ENCODE measurements at places on chromosomes 16 and 17.

DNA sequence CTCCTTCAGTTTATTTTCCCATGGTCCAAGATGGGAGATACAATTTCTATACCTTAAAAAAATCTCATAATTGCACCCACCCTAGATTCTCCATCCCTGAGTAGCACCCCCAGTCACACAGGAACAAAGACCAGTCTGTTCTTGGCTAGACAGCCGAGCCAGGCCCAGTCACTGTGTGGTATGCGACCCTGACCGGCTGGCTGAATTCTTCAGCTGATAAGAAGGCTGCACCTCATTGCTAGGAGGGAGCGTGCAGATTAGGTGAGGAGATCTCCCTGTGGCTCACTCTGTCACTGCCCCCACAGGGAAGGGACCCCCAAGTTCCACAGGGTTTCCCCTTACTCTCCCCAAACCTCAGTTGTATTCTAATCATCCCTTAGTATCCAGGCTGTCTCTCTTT lies 138.7 kb downstream of the SALL1 start:
- DNase-seq, result no peak

GRCh38 chr16:87216148-87216840 lies 100.9 kb downstream of the C16orf95 start:
- no peak for DNase-seq

DNA sequence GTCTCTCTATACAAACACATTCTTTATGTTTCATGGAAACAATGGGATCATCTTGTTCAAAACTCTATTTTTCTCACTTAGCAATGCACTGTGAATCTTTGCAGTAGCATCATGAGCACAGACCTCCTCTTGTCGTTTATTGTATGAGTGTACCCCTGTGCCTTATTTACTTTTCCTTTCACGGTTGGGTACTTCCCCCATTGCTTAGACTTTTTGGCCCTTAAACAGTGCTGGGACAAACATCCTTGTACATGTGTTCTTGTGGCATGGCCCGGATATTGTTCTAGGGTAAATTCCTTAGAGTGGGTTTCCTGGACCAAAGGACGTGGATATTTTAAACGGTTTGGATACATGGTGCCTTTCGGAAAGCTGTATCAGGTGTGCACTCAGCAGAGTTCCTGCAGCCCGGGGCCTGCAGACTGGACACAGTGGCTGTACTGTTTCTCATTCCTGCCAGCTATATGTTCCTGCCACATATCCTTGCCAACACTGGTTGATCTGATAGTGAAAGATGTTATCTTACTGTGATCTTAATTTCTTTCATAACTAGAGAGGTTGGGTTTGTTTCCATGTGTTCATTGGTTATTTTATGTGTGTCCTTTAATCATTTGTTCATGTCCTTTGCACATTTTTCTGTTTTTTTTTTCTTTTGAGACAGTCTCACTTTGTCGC lies 111.1 kb downstream of the OR1D5 start:
- no peak for DNase-seq

DNA sequence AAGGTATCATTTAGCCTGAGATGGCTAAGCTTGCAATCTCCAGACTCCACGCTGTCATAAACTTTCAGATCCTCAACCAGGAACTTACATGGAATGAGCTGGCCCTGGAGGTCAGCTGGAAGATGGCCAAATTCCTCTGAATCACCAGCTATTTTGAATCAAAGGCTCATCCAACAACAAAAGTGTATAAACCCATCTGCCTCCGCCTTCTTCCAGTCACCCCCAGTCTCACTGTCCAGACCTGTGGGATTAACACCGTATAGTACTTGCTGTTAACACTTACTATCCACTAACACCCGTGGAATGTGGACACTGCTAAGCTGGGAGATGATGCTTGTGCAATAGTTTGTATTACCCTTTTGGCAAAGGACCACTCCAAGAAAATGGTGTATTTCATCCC lies 1.9 kb upstream of the LCMT1 start:
- no peak for DNase-seq

GRCh38 chr17:44324092-44324570 lies 492 bp downstream of the SLC25A39 start:
- DNase-seq, result no peak

DNA sequence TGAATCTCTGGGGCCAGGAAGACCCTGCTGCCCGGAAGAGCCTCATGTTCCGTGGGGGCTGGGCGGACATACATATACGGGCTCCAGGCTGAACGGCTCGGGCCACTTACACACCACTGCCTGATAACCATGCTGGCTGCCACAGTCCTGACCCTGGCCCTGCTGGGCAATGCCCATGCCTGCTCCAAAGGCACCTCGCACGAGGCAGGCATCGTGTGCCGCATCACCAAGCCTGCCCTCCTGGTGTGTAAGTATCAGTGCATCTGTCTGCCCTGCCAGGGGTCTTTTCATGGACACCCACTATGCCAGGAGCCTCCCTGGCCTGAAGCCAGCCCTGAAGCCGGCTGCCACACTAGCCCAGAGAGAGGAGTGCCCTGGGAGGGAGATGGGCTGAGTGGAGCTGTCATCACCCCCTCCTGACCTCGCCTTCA lies at the start of gene CETP:
TSS of gene CETP (plus strand) at position 100 of the 431 bp plus-strand sequence. CDS start at position 130, 30 bp downstream.
- no peak for DNase-seq

- DNase-seq, result no peak
Measured at GRCh38 chr17:43327421-43327820, 71.4 kb upstream of the ARL4D start.

DNA sequence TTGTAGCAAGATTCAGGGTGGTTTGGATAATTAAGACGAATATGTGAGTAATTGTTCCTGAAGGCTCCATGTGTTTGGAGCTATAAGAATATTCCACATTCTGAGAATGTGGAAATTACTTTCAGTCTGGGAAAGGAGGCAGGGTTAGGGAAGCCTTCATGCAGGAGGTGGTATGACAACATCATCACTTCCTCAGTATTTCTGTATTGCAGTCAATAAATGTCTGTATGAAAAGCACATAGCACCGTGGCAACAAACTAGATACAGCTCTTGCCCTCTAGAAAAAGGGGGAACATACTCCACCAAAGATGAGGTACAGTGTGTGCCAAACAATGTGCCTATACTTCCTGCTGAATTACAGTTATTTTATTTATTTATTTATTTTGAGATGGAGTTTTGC lies 26.1 kb upstream of the DHRS7B start:
- DNase-seq, result no peak

GRCh38 chr17:2624292-2624731 lies 30.9 kb downstream of the PAFAH1B1 start:
- DNase-seq, result no peak

DNA sequence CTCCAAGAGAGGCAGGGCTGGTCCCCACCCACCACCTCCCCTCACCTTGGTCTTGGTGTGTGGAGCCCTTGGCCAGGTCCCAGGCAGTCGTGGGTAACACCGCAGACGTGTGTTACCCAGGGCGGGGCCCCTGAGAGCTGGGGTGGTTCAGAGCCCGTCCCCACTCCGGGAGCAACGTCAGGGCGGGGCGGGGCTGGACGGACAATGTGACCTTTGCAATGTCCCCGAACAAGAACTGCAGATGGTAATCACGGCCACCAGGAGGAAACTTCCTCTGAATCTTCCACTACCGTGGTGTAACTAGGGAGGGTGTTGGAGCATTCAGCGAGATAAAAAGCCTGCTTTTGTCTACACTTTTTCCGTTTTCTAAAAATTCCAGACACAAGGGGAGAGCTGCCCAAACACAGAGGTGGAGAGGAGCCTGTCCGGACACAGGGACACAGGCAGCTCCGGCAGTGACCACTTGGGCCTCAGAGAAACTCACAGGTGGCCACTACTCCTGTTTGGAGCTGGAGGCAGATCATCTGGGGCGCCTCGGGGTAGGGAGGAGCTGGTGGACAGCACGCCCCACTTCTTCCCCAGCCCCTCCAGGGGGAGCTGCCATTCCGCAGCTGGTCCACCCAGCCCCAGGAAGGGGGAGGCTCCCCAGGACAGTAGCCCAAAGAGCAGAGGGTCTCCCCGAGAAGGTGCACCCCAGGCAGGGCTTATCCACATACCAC lies 14.2 kb upstream of the SLC38A10 start:
- DNase-seq, result no peak

- DNase-seq, result no peak
Measured at GRCh38 chr16:69036399-69037091, 68.9 kb upstream of the HAS3 start.

DNA sequence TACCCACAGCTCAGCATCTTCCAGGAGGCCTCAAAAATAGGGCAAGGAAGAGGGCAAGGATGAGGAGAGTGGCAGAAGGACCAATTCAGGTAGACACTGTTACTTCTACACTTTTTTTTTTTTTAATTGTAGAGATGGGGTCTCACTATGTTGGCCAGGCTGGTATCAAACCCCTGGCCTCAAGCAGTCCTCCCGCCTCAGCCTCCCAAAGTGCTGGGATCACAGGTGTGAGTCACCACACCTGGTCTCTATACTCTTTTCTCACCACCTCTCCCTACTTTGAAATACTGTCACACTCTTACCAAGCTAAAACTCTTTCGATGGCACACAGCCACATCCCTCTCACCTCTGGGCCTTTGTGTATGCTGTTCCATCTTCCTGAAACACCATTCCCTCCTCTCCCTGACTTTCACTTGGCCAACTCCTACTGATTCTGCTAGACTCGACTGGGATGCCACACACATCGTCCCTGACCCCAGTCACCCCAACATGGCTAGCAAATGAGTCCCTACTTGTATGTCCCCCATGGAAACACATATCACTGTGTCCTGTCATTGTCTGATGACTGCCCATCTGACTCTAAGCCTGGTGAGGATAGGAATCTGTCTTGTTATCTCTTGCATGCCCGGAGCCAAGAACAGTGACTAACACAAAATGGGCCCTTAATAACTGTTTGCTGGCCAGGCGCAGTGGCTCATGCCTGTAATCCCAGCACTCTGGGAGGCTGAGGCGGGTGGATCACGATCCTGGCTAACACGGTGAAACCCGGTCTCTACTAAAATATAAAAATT lies 7.2 kb upstream of the SLC43A2 start:
- no peak for DNase-seq

GRCh38 chr17:44820631-44821212 lies 9.4 kb downstream of the GJC1 start:
- DNase-seq, result no peak

All from stimulated activated CD4-positive, alpha-beta T cell treated with anti-CD3 and anti-CD28 coated beads, Interleukin-1b, Interleukin-23, amount 100 ng/mL, for 1 hour (primary cell).